ENCODE measurements at places on chromosomes 13 and 19. TPM values are rescaled to one million over a fixed set of nuclear protein-coding genes. Genes with fewer than 3 reads are reported as not detected.

- no peaks in the 10 kb centered on the region for H3K27me3 ChIP-seq
- no peak for DNase-seq
- H3K4me3 ChIP-seq, result no peak overlapping the region
- H3K27ac ChIP-seq, result no peak overlapping the region
These were observed 6.9 kb downstream of the GPR180 start for GRCh38 chr13:94608586-94608985.

- H3K27ac ChIP-seq, result no peak overlapping the region
- DNase-seq, result no peak
- no peaks in the 10 kb centered on the region for H3K27me3 ChIP-seq
- H3K4me1 ChIP-seq, result no peaks in the 10 kb centered on the region
These were observed 721.6 kb upstream of the ARGLU1 start for GRCh38 chr13:107289540-107289939.

DNA sequence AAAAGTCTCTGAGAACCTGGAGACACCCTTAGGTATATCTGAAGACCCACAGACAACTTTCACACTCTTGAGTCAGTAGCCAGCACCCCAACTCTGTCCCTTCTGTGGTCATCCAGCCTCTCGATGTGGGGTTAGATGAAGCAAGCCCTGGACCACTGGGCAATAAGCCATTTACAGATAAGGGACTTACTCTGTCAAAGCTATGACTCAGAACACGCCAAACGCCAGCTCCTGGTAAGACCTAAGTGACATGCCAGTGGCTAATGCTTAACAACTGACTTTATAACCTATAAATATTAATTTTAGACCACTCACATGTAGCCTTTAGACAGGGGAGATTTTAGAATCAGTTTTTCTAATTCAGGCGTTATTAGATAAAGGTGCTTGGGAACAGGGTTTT is 85.7 kb downstream of the SHISA2 start:
- no peak overlapping the region for H3K4me3 ChIP-seq
- H3K4me1 ChIP-seq, result peaks cover 7% of the 10 kb centered on the region
- no peak overlapping the region for H3K27ac ChIP-seq
- peaks cover 2% of the 10 kb centered on the region for H3K36me3 ChIP-seq

- H3K4me3 ChIP-seq, result no peak overlapping the region
- H3K27me3 ChIP-seq, result no peaks in the 10 kb centered on the region
- no peak for DNase-seq
- H3K4me1 ChIP-seq, result peaks cover 2% of the 10 kb centered on the region
- no peak overlapping the region for H3K27ac ChIP-seq
These were observed 25.0 kb downstream of the ITM2B start for GRCh38 chr13:48258002-48258401.

- DNase-seq, result no peak
- H3K27me3 ChIP-seq, result peaks cover 18% of the 10 kb centered on the region
- peaks cover 22% of the 10 kb centered on the region for H3K4me1 ChIP-seq
- peaks cover 4% of the 10 kb centered on the region for H3K36me3 ChIP-seq
- no peak overlapping the region for H3K4me3 ChIP-seq
These were observed 3.1 kb upstream of the PTPRH start for GRCh38 chr19:55212447-55212846.

- H3K36me3 ChIP-seq, result no peaks in the 10 kb centered on the region
- H3K4me1 ChIP-seq, result peaks cover 48% of the 10 kb centered on the region
- no peaks in the 10 kb centered on the region for H3K27me3 ChIP-seq
- peak overlapping the region; percentile 75 for H3K27ac ChIP-seq
- no peak overlapping the region for H3K4me3 ChIP-seq
- no peak for DNase-seq
These were observed 51.4 kb downstream of the EFNB2 start for GRCh38 chr13:106484084-106484483.

DNA sequence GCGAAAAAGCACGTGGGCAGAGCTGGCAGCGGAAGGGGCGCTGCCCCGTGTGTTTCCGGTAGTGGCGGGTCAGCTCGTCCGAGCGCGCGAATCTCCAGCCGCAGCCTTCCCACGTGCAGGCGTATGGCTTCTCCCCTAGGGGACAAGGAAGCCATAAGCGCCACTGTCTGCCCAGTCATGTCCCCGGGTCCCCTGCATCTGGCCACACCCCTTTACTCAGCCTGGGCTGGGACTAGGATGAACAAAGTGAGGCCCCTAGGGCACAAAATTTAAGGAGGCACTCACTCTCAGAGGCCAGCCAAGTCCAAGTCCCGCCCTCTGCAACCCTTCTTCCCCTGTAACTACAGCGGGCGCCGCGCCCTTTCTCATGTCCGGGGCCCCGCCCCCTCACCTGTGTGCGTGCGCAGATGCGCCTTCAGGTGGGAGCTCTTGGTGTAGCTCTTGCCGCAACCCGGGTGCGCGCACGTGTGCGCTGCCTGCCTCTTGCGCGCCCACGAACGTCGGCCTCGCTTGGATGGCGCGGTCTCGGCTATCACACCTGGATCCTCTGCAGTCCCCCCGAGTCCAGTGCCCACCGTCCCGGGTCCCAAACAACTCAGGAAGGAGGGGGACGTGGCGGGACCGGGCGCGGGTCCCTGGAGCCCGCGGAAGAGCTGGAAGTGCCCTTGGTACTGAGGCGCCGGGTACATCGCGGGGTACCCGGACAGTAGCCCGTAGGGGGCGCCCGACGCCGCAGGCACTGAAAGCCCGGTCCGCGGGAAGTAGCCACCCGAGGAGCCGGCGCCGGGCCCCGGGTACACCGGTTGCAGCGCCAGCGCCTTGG is 1.9 kb downstream of the KLF1 start:
- no peak overlapping the region for H3K27ac ChIP-seq
- H3K4me1 ChIP-seq, result peaks cover 13% of the 10 kb centered on the region
- peak overlapping the region; percentile 63 for H3K4me3 ChIP-seq
- H3K27me3 ChIP-seq, result peaks cover 48% of the 10 kb centered on the region
- peaks cover 2% of the 10 kb centered on the region for H3K36me3 ChIP-seq

- DNase-seq, result no peak
- no peaks in the 10 kb centered on the region for H3K27me3 ChIP-seq
- no peak overlapping the region for H3K4me3 ChIP-seq
- H3K36me3 ChIP-seq, result peaks cover 27% of the 10 kb centered on the region
- no peaks in the 10 kb centered on the region for H3K4me1 ChIP-seq
These were observed 147.7 kb downstream of the CDK8 start for GRCh38 chr13:26401578-26402021.

- H3K4me3 ChIP-seq, result no peak overlapping the region
- peak overlapping the region; percentile 64 for H3K27ac ChIP-seq
- peaks cover 20% of the 10 kb centered on the region for H3K4me1 ChIP-seq
These were observed 408.1 kb upstream of the SLITRK1 start for GRCh38 chr13:84290386-84290785.

GRCh38 chr19:35508129-35508528 is 5.3 kb downstream of the DMKN start:
- no peak overlapping the region for H3K27ac ChIP-seq
- H3K36me3 ChIP-seq, result peaks cover 8% of the 10 kb centered on the region
- peaks cover 12% of the 10 kb centered on the region for H3K27me3 ChIP-seq
- no peak overlapping the region for H3K4me3 ChIP-seq

DNA sequence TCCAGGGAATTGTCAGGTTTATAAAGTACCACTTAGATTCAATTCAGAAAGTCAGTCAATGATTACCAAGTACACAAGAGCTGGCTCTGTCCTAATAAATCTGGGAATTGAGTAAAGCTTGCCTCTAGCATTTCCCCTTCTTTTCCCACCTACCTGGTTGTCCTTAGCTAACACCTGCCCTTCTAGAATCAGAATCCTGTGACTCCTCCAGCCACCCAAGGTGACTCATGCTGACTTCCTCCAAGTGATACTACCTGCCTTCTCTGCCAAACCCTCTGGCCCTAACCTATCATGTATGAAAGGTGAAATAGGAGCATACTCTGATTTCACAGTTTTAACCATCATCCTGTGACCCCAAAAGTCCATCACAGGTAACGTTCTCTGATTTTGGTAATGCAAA is 151.2 kb downstream of the DIAPH3 start:
- no peaks in the 10 kb centered on the region for H3K27me3 ChIP-seq
- no peaks in the 10 kb centered on the region for H3K4me1 ChIP-seq
- H3K36me3 ChIP-seq, result peaks cover 1% of the 10 kb centered on the region
- no peak for DNase-seq
- H3K4me3 ChIP-seq, result no peak overlapping the region
- no peak overlapping the region for H3K27ac ChIP-seq

GRCh38 chr13:93964146-93964512 is 515.4 kb downstream of the DCT start:
- no peak overlapping the region for H3K27ac ChIP-seq
- no peak overlapping the region for H3K4me3 ChIP-seq
- no peak for DNase-seq
- H3K27me3 ChIP-seq, result no peaks in the 10 kb centered on the region

- no peak for DNase-seq
- H3K4me3 ChIP-seq, result peak overlapping the region; percentile 44
- H3K27ac ChIP-seq, result peak overlapping the region; percentile 51
- H3K27me3 ChIP-seq, result no peaks in the 10 kb centered on the region
- H3K36me3 ChIP-seq, result no peaks in the 10 kb centered on the region
- H3K4me1 ChIP-seq, result peaks cover 9% of the 10 kb centered on the region
These were observed 616.4 kb downstream of the EFNB2 start for GRCh38 chr13:105918842-105919741.

DNA sequence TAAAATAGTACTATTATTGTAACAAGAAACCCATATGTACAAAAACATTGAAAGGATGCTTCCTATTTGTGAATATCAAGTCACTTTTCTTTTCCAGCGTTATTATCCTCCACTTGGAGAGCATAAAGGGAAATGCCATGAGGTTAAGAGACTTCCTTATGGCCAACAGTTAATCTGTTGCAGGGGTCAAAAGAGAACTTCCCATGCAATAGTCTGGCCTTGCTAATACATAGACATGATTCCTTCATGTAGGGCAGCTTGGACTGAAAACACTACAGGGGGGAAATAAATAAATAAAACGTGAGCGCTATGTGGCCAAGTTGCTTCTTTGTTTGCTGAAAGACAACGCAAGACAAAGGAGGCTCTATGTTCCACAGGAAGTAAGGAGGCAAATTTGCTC is 269.1 kb upstream of the EDNRB start:
- H3K4me3 ChIP-seq, result no peak overlapping the region
- no peaks in the 10 kb centered on the region for H3K4me1 ChIP-seq
- no peaks in the 10 kb centered on the region for H3K36me3 ChIP-seq
- H3K27ac ChIP-seq, result no peak overlapping the region

The ZNF555 gene
- 12.9 TPM for total RNA-seq

The ADGRE3 gene
- total RNA-seq, result not detected

The CD33 gene
- total RNA-seq, result not detected

The MAB21L1 gene
- 0.58 TPM for total RNA-seq

All from mesothelial cell of epicardium (in vitro differentiated cells).